ENCODE measurements at places on chromosomes 5 and 9.
A peak's percentile ranks its signal among the peaks of the same experiment; 100 is the strongest.

GRCh38 chr5:73373814-73374510, 74.6 kb downstream of the FOXD1 start:
- DNase-seq = no peak

- no peak for DNase-seq
Measured at GRCh38 chr9:120579139-120580050, 572 bp downstream of the CDK5RAP2 start.

- DNase-seq = peak; percentile 19
Measured at GRCh38 chr9:91589101-91589553, 165.5 kb upstream of the NFIL3 start.

DNA sequence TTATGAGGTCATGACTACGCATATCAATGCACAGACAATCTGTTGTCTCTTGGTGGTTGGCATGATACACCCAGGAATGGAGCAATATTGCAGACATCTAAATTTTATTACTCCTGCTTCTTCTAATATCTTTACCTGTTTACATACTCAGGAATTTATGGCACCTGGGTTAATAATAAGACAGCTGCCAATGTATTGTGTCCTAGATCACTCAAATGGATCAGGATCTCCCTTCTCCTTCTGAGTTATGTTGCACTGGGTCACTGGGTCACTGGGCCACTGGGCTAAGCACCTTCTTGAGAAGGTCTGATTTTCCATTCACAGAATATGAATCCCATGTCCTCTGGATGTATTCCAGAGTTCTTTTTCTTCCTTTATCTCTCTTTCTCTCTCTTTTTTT, 41.8 kb downstream of the CCL28 start:
- DNase-seq = no peak

GRCh38 chr9:107732781-107733522, 243.4 kb upstream of the KLF4 start:
- no peak for DNase-seq

DNA sequence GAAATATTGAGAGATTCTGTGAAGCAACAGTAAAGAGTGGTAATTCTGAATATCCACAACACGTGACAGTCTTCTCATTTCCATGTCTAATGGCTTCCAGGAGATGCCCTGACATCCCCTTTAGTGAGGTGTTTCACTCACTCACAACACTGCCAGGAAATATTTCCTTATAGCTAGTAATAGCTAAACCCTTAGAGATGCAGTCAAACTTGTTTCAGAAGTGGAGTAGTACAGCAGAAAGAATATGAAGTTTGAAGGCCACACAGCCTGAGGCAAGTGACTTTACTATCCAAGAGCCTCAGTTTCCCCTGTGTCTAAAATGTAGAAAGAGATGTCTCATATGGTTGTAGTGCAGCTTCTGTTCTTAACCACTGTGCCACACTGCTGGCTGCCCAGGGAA, 139.2 kb downstream of the CDK5RAP2 start:
- DNase-seq = no peak

- no peak for DNase-seq
Measured at GRCh38 chr5:173554038-173554955, 62.2 kb downstream of the BOD1 start.

DNA sequence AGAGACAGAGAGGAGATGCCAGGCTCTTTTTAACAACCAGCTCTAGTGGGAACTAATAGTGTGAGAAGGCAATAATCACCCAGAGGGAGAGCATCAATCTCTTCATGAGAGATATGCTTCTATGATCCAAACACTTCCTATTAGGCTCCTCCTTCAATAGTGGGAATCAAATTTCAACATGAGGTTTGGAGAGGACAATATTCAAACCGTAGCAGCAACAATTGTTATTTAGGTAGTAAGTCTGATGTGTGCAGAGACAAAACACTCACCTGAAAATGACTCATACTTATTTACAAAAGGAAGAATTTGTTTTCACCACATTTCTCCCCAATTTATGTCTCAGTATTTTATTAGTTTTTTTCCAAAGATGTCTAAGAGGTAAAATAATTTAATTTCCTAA, 144.3 kb downstream of the ST8SIA4 start:
- no peak for DNase-seq

- DNase-seq = no peak
Measured at GRCh38 chr9:114115654-114116125, 16.6 kb upstream of the KIF12 start.

DNA sequence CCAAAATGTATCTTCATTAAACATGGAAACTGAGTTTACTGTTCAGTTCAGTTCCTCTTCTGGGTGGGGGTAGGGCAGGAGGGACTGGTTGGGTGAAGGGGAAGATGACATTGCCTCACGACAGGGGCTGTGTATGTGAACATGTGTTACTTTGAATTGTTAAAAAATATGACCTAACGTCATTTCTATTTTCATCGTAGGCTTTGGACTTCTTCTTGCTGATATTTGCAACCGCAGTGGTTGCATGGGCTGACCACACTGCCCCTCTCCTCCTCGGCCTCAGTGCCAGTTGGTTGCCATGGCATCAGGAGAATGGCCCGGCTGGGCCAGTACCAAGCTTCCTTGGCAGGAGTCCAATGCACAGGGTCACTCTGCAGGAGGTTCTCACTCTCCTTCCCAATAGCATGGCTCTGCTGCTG, 41.5 kb downstream of the HACD4 start:
- DNase-seq = no peak

DNA sequence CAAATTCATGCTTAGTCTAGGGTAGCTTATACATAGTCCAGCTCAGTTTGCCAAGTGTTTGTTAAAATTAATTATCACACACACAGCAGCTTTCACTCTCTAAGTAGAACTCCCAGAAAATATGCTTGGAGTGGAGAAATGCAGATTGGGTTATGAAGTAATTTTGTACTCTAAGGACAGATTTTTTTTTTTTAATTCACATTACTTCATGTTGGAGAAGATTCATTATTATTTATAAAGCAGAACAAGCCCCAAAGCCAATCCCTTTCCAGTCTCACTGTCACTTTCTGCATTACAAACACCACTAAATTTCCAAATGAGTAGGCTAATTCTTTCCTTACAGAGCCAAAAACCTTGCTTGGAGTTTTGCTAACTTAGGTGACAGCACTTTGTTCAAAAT, 11.7 kb upstream of the C9orf72 start:
- no peak for DNase-seq

- peak; percentile 19 for DNase-seq
Measured at GRCh38 chr9:126618585-126619360, 5.0 kb downstream of the LMX1B start.

GRCh38 chr5:73415617-73416016, 33.0 kb downstream of the FOXD1 start:
- DNase-seq = no peak

DNA sequence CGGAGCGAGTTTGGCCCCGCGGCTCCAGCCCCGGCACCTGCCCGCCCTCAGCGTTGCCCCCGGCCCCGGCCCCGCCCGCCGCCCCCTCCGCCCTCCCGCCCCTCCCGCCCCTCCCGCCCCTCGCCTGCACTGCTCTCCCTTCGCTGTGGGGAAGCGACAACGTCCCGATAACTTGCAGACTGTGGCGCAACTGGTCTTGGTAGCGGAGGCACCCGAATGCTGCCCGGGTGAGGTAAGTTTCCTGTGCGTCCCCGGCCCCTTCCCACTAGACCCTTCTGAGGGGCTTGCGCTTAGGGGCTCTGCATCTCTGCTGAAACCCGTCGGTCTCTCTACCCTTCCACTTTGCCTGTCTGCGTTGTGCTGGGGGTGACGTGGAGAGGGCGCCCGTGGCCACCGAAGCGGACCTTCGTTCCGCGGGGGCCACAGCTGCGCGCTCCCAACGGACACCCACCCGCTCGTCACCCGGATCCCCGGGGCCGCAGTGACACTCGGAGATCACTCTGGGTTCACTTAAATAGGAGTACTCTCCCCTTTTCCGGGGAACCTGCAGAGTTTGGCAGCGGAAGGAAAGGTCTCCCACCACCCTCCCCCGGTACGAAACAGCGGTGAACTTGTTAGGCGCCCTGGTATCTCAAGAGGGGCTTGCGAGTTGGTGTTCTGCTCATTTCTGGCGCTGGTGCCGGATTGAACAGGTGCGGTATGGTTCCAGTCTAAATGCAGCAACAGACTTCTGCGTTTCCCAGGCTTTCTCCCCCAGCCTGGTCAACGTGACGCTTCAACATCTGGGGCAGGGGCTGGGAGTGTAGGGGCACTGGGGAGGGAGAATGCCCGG, 707 bp downstream of the PIP5K1B start:
- DNase-seq = peak; percentile 60

DNA sequence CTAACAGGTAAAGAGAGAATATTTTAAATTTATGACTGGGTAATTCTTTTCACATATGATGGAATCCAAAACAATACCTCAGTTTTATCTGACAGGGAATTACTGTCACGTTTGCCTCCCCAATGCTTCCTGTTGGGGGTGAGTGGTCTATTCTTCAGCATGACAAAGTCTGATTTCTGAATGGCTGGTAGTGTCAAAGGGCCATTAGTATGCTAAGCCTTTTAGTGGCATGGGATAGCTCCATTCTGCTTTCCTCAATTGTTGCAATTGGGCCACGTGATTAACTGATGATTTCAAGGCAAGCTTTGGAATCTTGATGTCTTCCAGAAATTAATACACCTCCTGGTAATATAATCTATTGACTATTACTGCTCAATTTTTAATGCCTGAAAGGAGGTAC, 14.7 kb upstream of the NDUFS4 start:
- no peak for DNase-seq

GRCh38 chr5:167853421-167853820, 438.0 kb upstream of the WWC1 start:
- DNase-seq = no peak

DNA sequence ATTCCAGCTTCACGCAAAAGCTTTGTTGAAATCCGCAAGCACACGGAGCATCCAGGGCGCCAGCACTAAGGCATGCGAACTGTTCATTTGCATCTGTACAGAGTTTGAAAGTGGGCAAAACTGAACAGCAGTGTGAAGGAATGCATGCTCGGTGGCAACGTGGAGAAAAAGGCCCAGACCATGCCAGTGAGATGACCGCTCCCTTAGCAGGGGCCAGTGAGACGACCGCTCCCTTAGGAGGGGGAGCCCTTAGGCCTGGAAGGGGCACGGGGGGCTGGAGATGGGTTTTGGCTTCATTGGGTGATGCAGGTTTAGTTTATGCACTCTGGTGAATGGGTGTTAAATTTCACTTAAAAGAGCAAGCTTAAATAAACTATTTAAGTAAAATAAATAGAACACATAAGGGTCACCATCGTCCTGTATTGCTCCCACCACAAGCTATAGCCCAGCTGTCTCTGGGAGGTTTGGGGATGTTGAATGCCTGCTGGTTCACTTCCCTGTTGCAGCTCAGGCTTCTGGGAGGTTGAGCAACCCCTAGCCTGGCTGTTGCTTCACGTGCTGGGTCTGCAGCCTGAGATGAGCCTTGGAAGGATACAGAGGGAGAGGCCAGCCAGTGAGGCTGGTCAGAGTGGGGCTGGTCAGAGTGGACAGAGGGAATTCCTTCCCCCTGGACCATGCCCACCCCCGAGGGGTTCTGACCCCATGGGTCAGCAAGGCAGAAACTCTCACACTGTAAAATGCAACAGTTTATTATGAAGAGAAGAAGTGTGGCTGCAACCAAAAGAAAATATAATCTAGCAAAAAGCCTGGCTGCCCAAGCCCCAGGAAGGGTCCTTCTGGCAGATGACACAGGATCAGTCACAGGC, 4.6 kb upstream of the FCN1 start:
- no peak for DNase-seq

- DNase-seq = no peak
Measured at GRCh38 chr5:155140646-155141045, 127.1 kb downstream of the KIF4B start.

GRCh38 chr5:113090336-113091106, 113.9 kb downstream of the DCP2 start:
- DNase-seq = no peak

GRCh38 chr5:109901628-109901981, 211.9 kb downstream of the MAN2A1 start:
- DNase-seq = no peak

DNA sequence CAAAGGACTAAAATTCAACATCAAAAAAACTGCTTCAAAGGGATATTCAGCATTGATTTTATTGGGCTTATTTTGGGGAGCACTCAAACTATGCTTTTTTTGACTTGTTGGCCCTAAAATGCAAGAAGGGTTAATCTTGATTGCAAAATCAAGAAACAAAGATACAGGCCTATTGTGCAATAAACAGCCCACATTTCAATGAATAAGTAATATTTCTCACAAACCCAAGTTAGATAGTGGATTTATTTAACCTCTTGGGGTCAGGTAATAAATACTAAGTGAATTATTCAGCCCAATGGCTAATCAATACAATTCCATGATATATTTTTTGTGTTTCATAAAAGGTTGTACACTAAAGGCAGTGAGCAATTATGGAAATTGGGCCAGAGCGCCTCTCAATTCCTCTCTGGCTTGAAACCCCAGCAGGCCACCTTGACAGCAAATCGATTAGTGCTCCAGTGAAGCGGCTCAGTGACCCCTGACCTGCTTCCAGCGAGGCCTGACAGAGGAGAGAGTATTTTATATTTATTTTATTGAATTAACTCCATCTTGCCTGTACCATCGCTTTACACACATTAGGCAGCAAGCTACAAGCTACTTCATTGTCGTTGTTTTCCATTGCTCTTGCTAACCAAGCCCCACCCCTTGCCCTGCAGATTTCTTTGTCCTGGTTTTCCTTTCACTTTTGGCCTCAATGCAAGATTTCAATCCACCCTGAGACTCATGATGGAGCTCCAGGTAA, 65.5 kb downstream of the EBF1 start:
- no peak for DNase-seq

- no peak for DNase-seq
Measured at GRCh38 chr5:171521679-171522078, 102.2 kb downstream of the FGF18 start.

DNA sequence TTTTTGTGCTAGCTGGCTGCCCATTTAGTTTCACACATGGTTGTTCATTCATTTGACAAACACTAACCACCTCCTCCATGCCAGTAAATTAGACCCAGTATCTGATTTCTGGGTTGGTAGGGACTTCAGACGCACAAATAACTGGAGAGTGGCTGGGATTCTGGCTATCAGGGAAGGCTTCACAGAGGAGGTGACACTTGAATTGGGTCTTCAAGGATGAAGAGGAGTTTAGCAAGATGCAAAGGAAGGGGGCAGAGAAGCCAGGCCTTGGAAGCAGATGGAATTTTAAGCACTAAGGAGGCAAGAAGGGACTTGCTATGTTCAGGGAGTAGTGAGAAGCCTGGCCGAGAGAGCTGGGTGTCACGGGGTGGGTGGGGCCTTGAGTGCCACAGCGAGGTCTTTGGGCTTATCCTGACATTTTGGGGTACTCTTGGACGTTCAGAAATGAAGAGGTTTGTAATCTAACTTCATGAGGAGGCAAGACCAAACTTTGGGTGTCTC, 71.3 kb downstream of the LMX1B start:
- DNase-seq = no peak

- DNase-seq = no peak
Measured at GRCh38 chr5:40685193-40685592, 5.5 kb downstream of the PTGER4 start.

- no peak for DNase-seq
Measured at GRCh38 chr5:102649731-102650130, 105.4 kb upstream of the PAM start.

GRCh38 chr5:148469501-148469935, 85.8 kb downstream of the FBXO38 start:
- DNase-seq = no peak

DNA sequence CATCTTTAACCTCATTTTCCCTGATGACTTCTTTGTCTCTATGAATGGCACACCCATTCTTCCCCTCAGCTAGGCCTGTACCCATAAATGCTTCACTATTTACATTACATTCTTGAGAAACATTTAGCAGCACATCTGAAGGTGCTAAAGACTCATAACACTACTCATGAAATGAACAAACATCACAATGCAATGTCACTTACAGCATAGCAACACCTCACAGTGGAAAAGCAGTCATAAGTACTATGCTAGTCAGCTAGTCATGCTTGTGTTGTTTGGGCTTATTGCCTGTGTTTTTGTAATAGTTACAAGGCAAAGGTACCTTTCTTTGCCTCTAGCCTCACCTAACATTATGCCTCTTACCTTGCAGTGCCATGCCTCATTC, 228.9 kb downstream of the KIAA0825 start:
- DNase-seq = no peak
